ENCODE measurements at places on chromosomes 12 and 14.

- DNase-seq, result no peak
Measured at GRCh38 chr14:49951691-49952345, 58.9 kb downstream of the ARF6 start.

DNA sequence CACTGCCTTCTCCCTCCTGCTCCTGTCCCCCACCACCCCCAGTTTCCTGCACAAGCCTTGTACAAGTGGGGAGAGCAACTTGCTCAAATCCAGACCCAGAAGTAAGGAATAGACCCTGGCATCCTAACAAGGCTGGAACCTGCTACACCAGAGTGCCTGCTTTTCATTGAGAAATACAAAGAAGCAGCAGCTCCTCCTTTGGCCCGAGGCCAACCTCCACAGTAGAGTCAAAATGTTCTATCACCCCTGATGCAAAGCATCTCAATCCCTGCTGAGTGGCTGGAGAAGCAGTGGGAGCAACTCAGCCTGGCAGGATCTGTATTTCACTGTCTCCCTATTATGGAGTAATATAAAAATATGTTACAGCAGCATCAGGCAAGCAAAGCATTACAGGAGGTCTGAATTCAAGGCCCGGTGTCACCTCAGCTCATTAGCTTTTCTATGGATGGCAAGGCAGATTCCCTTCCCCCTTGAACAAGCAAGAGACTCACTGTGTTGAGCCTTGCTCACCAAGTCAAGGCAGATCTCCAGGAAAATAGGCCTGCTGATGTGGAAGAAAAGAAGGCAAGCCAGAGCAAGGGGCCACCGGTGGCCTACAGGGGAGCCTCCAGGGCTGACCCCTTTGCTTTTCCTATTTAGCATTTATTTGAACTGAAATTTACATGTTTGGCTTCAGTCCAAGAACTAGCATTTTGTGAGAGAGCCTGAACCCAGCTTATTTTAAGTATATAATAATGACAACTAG is 186.3 kb upstream of the EGLN3 start:
- DNase-seq, result no peak

DNA sequence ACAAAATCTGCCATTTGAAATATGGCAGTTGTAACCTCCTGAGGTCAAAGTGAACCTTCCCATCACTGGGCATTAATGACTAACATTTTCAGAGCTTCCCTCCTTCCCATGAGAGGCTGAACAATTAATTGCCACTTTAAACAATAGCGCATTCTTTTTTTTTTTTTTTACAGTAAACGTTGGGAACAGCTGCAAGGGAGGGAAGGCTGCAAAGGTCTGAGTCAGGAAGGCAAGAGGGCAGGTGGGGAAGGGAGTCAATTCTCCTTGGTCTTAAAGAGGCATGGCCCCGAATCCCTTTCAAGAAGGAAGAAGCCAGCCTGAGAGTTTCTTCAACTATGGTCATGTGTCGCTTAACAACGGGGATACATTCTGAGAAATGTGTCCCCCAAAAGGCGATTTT is 41.0 kb upstream of the PLEKHG3 start:
- no peak for DNase-seq

GRCh38 chr12:95216711-95217376 is 423 bp downstream of the FGD6 start:
- DNase-seq, result no peak

- no peak for DNase-seq
Measured at GRCh38 chr12:47350062-47350408, 270.3 kb upstream of the AMIGO2 start.

- DNase-seq, result no peak
Measured at GRCh38 chr14:105203057-105203531, 22.0 kb upstream of the NUDT14 start.

- no peak for DNase-seq
Measured at GRCh38 chr14:95236221-95236620, 78.9 kb upstream of the DICER1 start.

GRCh38 chr14:60958146-60958545 is 22.7 kb downstream of the TRMT5 start:
- no peak for DNase-seq

GRCh38 chr14:53942970-53943750 is 13.5 kb downstream of the BMP4 start:
- no peak for DNase-seq

GRCh38 chr14:91647856-91648255 is 84.0 kb downstream of the CATSPERB start:
- DNase-seq, result no peak

- DNase-seq, result no peak
Measured at GRCh38 chr14:56358275-56358674, 221.3 kb upstream of the TMEM260 start.

GRCh38 chr14:104787736-104788135 is 7.8 kb downstream of the AKT1 start:
- no peak for DNase-seq

DNA sequence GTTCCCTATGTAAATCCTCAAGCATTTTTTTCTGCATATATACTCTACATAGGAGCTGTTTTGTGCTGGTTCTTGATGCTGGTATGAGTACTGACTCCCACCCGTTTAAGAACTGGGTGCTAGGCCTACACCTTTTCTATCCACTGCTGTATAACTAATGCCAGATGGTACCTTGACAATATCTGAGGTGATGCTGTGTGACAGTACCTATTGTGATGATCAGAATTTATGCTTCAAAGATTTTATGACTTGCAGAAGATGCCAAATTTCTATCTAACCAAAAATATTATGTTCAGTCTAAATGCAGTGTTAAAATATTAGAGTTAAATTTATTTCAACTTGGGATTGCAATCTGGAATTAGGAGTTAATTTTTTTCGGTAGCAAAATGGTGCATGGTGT is 272.3 kb upstream of the NOVA1 start:
- no peak for DNase-seq

GRCh38 chr14:22980672-22981089 is 1.7 kb downstream of the AJUBA start:
- DNase-seq, result no peak

DNA sequence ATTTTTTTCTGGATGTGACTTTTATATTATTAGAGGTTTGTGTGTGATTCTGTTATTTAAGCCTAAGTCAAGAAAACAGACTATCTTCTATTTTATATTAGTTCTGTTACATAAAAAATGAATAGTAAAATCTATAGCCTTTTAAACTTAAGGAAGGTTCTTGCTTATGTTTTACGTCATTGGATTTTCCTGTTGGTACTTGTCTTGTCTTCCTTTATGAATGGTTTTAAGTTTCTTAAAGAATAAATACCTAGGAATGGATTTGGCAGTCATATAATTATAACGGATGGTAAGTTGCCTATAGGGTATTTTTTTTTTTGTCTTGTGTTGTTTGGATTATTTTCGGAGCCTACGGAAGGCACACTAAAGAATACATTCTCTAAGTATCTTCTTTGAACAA is 161.8 kb upstream of the PTPRQ start:
- no peak for DNase-seq

DNA sequence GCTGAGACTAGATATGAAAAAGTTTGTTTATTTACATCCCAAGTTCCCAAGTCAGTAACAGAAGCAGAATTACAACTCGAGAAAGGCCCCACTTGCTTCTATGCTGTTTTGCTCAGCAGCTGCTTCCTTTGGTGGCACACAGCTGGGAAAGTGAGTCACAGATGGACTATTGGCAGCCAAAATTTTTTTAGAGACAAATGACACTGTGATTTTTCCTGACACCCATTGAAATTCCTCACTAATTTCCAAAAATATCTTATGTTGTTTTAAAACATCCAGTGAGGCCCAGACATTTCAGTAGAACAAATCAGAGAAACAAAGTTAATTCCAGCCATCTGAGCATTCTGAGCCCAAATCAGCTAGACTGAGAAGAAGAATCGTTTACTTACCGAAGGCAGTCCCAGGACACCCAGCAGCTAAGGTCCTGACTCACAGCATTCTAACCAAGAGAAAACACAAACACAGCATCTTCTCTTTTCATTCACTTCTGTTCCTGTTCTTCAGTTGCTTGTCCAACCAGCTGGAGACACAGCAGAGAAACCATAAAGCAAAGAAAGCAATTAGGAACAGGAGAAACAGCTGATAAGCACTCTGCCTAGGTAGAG is 188.3 kb downstream of the DAD1 start:
- DNase-seq, result no peak

- DNase-seq, result no peak
Measured at GRCh38 chr12:65696227-65696626, 128.1 kb upstream of the HMGA2 start.

- no peak for DNase-seq
Measured at GRCh38 chr14:61368781-61369453, 47.5 kb downstream of the PRKCH start.

GRCh38 chr14:53622447-53622846 is 334.2 kb downstream of the BMP4 start:
- DNase-seq, result no peak

DNA sequence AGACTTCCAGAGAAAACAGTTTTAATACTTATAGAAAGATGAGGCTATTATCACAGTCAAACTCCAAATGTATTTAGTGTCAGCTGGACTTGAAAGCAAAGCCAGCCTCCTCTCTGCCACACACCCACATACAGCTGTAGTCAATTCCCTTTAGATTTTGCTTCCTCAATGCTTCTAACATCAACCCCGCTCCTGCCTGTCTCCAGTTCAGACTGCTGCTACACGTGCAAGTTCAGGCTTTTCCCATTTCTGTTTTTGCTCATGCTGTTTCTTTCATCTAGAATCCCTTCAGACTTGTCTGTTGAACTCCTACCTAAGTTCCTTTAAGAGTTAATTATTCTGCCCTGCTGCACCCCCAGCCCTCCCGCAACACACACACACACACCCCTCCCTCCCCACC is 380.0 kb downstream of the KCNH5 start:
- no peak for DNase-seq

DNA sequence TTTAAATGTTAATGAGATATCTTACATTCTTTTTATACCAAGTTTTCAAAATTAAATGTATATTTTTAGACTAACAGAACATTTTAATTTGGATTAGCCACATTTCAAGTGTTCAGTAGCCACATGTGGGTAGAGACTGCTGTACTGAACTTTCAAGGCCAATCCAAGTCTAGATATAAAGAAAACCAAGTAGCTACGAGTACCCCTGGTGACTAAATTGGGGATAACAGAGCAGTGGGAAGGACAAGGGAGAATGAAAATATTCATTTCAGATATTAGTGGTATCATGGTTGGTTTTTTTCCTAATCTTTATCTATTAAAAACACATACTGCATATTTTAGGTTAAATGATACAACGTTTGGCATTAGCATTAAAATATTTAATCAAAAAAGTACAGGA is 69.4 kb upstream of the RHOJ start:
- DNase-seq, result no peak

DNA sequence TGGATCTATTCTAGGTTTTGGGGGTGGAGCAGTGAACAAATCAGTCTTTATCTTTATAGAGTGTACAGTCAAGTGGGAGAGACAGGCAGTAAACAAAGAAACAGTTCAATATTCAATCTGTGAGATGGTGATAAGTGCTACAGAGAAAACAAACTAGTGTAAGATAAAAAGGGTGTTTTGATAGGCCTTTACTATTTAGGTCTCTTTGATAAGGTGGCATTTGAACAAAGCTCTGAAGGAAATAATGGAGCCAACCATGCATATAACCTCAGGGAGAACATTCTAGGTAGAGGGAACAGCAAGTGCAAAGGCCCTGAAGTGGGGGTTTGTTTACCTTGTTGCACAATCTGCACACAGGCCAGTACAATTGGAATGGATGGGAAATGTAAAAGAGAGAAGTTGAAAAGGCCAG is 47.3 kb downstream of the PTPN11 start:
- no peak for DNase-seq

DNA sequence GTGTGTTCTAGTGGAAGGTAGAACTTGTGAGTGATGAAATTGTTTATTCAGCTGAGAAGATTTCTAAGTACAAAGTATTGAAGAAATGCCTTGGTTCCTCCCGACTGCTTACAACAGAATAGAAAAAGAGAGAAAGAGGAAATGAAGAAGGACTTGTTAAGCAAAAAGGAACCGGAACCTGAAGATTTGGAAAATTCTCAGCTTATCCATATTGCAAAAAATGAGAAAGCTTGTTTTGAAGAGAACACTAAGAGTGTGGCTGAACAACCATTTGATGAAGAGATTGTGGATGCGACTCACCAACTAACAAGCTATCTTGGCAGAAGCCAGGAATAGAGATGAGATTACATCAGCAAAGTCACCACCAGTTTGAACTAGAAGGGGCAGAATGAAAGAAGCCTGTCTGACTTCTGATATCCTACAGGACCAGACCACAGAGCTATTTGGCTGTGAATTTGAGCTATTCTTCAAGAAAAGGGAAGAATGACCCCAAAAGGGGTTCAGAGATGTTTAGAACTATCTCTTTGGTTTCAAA is 15.1 kb downstream of the NDUFA9 start:
- no peak for DNase-seq

DNA sequence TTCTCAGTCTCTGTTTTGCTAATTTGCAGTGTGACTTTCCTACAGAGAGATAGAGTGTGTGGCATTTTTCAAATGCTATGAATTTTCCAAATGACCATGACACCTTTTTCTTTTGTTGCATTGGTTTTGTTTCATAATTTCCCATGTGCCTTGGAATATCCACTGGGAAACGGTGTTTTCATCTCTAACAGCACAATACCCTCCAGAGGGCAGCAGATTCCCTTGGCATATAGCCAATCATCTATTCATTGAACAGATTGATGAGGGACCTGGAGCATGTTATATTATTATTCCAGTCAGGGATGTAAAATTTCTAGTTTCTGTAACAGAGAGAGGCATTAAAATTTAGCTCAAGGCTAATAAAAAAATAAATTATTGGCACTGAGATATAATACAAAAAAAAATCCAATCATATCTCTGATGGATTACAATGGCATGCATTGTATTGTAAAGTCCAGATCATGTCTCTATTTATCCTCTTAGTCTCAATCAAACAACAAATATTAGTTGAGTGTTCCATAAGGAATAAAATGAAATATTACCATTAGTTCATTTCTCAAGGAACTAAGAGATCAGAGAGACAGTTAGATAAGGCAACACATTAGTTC is 29.6 kb upstream of the NTN4 start:
- DNase-seq, result no peak

DNA sequence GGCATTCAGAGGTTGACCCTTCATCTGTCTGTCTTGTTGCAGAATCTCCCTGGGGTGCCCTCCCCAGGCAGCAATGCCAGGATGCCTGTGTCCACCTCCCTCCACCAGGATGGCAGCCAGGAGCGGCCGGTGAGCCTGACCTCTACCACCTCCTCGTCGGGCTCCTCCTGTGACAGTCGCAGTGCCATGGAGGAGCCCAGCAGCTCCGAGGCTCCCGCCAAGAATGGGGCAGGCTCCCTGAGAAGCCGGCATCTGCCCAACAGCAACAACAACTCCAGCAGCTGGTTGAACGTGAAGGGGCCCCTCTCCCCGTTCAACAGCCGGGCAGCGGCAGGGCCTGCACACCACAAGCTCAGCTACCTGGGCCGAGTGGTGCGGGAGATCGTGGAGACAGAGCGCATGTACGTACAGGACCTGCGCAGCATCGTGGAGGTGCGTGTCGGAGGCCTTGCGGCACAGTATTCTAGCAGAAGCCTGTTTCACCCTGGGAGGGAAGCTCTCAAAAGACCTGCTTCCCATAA is 23.4 kb downstream of the PLEKHG3 start:
- no peak for DNase-seq

Data from GM12864 (cell line).